ENCODE measurements at places on chromosomes 2 and 18.
A peak's percentile ranks its signal among the peaks of the same experiment; 100 is the strongest.

DNA sequence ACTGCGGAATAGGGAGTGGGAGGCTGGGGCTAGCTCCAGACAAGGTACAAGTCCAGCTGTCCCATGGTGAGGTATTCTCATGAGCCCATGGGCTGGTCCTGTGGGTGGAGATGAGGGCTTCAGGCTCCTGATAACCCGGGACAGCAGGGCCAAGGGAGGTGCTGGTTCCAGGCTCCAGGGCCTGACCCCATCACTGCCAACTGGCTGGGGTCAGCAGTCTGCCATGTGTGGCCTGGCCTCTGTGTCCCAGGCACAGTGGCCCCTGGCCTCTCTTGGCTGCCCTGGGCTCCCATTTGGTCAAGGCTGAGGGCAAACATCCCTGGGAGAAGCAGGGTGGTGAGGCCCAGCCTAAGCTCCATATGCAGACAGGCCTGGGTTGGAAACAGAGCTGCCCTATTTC, 966 bp upstream of the OXER1 start:
- DNase-seq: no peak

GRCh38 chr2:164138750-164139149, 402.9 kb upstream of the FIGN start:
- DNase-seq: no peak

DNA sequence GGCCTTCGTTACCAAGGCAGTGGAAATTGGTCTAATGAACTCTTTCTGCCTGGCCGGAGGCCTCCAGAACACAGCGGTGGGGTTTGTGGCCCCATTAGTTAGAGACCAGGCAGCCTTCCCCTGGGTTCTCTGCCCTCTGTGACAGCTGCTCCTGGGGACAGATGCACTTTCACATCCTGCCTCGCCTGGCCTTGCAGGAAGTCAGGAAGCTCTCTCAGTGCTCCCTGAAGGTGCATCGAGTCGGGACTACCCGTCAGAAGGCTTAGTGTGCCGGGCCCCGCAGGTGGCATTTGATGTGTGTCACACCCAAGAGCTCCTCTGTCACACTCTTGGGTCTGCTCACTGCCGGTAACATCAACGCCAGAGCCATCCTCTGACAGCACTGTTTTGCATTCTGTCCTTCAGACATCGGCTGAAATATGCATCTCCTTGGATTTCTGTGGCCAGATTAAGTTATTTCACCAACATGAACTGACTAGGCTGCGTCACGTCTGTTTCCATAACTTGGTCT, 158.3 kb downstream of the LDLRAD4 start:
- DNase-seq: peak; percentile 62

- DNase-seq: no peak
These were observed 195.7 kb downstream of the ZFP36L2 start for GRCh38 chr2:43030551-43031307.

GRCh38 chr2:232981356-232981755, 31.7 kb downstream of the NGEF start:
- no peak for DNase-seq

DNA sequence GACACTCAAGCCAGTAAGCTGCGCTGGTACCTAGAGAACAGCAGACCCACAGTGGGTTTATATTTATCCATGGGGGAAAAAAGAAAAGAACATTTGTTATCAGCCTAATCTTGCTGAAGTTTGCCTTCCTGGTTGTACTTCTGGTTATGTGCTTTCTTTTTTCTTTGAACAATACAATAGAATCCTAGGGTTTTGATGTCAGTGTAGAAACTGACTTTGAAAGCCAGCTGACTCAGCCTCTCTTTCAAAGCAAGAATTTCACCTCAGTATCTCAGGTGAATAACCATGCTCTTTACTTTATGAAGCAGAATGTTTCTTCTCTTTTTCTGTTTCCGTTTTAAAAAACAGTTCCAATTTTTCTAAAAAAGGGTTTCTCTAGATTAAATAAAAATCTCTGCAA, 78.4 kb downstream of the CD8B2 start:
- DNase-seq: no peak

- no peak for DNase-seq
These were observed 331.2 kb upstream of the LRATD1 start for GRCh38 chr2:14301331-14301730.

DNA sequence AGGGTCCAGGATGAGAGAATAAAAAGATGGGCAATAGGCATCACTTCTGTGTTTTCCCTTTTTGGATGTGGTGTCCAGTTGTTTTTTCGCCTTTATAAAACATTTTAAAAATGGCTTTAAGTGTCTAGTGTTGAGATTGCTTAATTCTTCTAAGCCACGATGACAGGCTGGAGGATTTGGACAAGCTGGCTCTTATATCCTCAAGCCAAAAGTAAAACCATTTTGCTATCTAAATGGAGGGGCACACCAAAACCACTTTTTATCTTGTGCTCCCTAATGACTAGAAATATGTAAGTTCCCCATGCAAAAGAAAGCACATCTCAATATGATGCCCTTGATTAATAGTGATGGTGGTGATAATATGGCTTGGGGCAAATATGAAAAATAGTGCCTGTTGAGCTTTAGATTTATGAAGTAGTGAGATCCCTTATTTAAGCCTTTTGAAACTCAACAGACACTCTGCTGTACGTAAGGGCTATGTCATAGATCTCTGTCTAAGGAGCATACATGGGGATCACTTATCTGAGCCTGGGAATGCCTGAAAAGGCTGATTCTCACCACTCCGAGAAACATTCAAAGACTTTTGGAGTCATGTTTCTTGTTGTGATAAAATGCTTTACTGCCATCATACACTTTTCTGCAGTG, 185.5 kb downstream of the KCNS3 start:
- DNase-seq: no peak

DNA sequence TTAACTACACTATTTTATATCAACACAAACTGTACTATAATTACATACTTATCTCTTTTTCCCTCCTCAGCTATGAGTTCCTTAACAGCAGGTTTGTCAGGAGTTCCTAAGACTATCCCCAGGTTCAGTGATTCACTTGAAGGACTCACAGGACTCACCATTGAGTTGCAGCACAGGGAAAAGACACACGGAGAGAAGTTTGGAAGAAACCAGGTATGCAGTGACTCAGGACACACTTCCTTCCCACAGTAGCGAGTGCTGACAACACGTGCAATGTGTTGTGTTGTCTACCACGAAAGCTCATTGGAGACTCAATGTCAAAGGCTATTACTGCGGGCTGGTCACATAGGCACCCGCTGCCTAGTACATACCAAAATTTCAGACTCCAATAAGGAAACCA, 32.0 kb downstream of the MGAT4A start:
- DNase-seq: no peak

GRCh38 chr18:75221897-75222296, 11.3 kb downstream of the TSHZ1 start:
- no peak for DNase-seq

DNA sequence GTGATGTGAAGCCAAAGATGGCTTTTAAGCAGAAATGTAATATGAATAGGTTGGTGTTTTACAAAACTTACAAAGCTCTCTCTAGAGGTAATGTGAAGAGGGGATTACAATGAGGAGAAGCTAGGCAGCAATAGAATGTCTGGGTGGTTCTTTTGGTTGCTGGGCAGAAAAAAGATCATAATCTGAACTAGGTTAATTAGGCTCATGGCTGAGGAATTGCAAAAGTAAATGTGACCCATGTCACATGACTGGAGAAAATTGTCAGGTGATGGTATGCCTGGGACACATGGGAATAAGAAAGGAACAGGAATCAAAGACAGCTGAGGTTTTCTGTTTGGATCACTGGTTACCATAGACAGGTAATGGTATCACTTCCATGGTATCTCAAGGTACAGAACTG, 7.5 kb upstream of the RIT2 start:
- DNase-seq: no peak

- no peak for DNase-seq
These were observed 163.5 kb upstream of the NT5C1B start for GRCh38 chr2:18752667-18753422.

Measured in stimulated activated CD4-positive, alpha-beta T cell treated with anti-CD3 and anti-CD28 coated beads, Interleukin-2, amount 100 ng/mL, for 48 hours (primary cell).